Astrocyte (in vitro differentiated cells and primary cell): ENCODE measurements at places on chromosomes 11 and 22. TPM values are rescaled to one million over a fixed set of nuclear protein-coding genes. Genes with fewer than 3 reads are reported as not detected.

CDHR5 gene
- total RNA-seq = 0.12 TPM in 1 of 2 replicates, not detected in the other

- no peak for DNase-seq
- H3K36me3 ChIP-seq = no peaks in the 10 kb centered on the region
- H3K4me3 ChIP-seq = no peak overlapping the region
- H3K27ac ChIP-seq = peak overlapping the region; percentile 73
Measured at GRCh38 chr11:69316956-69317355, 23.0 kb downstream of the MYEOV start.

GRCh38 chr11:9251311-9251710, 13.8 kb downstream of the DENND5A start:
- H3K27ac ChIP-seq = no peak overlapping the region
- DNase-seq = no peak
- H3K4me3 ChIP-seq = no peak overlapping the region
- H3K27me3 ChIP-seq = no peaks in the 10 kb centered on the region

OR8B8 gene
- total RNA-seq = not detected in 2 replicates

FAM111B gene
- total RNA-seq = 0.72 and 0.95 TPM in 2 replicates

DNA sequence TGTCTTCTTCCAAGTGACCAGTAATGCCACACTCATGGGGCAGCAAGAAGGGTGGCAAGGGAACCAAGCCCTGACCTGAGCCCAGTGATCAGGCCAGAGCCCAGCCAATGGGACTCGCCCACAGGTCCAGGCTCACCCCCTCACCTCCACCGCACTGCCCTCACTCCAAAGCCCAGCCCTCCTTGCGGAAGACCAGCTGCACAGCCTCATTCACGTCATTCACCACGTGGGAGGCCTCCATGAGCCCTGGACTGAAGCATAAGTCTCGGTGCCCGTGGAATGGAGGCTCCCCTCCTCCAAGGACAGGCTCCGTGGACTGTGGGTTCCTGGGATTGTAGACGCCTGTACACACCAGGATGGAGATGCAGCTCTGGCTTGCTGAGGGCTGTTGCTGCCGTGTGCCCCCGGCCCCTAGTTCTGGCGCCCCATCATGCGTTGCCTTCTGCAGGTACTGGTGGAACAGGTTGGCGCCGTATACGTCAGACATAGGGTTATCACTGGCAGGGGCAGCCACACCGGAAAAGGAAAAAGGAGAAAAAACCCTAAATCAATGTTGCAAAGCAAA, 16.8 kb upstream of the TMEM121B start:
- H3K36me3 ChIP-seq = no peaks in the 10 kb centered on the region
- DNase-seq = no peak
- no peak overlapping the region for H3K27ac ChIP-seq
- H3K4me1 ChIP-seq = no peaks in the 10 kb centered on the region
- H3K4me3 ChIP-seq = no peak overlapping the region

GRCh38 chr11:86722006-86722405, 49.6 kb upstream of the ME3 start:
- H3K27me3 ChIP-seq = no peaks in the 10 kb centered on the region
- H3K4me3 ChIP-seq = no peak overlapping the region
- H3K36me3 ChIP-seq = no peaks in the 10 kb centered on the region
- DNase-seq = peak; percentile 68
- H3K27ac ChIP-seq = peak overlapping the region; percentile 20

DNA sequence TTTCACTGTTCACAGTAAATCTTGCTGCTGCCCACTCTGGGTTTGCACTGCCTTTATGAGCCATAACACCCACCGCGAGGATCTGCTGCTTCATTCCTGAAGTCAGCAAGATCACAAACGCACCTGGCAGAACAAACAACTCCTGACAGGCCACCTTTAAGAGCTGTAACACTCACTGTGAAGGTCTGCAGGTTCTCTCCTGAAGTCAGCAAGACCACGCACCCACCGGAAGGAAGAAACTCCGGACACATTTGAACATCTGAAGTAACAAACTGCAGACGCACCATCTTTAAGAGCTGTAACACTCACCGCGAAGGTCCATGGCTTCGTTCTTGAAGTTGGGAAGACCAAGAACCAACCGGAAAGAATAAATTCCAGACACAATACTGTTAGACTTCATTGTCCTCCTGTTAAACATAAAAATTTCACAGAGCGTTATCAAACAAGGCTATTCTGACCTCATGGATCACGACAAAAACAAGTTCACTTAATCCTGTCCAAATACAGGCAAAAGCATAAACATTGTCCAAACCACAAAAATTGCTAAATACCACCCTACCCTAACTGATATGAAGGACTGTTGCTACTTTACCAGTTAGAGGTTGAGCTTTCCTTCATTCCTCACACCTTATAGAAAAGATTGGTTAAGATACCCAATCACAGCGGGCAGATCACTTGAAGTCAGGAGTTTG, 3.0 kb upstream of the CCDC117 start:
- peaks cover 2% of the 10 kb centered on the region for H3K36me3 ChIP-seq
- no peak overlapping the region for H3K4me3 ChIP-seq
- H3K27ac ChIP-seq = no peak overlapping the region
- no peaks in the 10 kb centered on the region for H3K27me3 ChIP-seq
- DNase-seq = no peak

- DNase-seq = peak; percentile 0
- no peak overlapping the region for H3K27ac ChIP-seq
- no peaks in the 10 kb centered on the region for H3K27me3 ChIP-seq
- H3K4me1 ChIP-seq = no peaks in the 10 kb centered on the region
- H3K4me3 ChIP-seq = no peak overlapping the region
Measured at GRCh38 chr11:31106968-31107576, 262.5 kb downstream of the DCDC1 start.

- peaks cover 2% of the 10 kb centered on the region for H3K36me3 ChIP-seq
- H3K4me3 ChIP-seq = no peak overlapping the region
- peaks cover 5% of the 10 kb centered on the region for H3K4me1 ChIP-seq
- no peak overlapping the region for H3K27ac ChIP-seq
- no peak for DNase-seq
Measured at GRCh38 chr11:43646767-43647166, 33.8 kb upstream of the HSD17B12 start.

DNA sequence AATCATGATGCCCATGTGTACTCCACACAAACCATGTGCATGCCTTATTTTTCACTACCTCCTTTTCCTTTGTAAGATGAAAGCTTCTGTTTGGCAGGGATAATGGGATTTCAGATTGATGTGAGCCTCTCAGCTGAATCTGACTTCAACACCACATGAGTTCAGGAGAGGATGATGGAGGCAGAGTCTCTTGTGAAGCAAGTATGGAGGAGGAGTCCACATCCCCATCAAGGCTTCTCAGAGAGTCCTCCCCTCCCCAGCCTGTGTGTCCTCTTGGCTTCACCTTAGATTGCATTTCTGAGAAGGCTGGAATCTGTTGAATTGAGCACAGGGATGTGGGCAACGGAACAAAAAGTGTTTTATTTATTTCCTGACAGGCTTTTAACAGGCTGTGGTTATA, 370.4 kb downstream of the FAT3 start:
- peaks cover 2% of the 10 kb centered on the region for H3K4me1 ChIP-seq
- no peaks in the 10 kb centered on the region for H3K27me3 ChIP-seq
- DNase-seq = no peak

SCGB1D1 gene
- total RNA-seq = not detected in 2 replicates

DNA sequence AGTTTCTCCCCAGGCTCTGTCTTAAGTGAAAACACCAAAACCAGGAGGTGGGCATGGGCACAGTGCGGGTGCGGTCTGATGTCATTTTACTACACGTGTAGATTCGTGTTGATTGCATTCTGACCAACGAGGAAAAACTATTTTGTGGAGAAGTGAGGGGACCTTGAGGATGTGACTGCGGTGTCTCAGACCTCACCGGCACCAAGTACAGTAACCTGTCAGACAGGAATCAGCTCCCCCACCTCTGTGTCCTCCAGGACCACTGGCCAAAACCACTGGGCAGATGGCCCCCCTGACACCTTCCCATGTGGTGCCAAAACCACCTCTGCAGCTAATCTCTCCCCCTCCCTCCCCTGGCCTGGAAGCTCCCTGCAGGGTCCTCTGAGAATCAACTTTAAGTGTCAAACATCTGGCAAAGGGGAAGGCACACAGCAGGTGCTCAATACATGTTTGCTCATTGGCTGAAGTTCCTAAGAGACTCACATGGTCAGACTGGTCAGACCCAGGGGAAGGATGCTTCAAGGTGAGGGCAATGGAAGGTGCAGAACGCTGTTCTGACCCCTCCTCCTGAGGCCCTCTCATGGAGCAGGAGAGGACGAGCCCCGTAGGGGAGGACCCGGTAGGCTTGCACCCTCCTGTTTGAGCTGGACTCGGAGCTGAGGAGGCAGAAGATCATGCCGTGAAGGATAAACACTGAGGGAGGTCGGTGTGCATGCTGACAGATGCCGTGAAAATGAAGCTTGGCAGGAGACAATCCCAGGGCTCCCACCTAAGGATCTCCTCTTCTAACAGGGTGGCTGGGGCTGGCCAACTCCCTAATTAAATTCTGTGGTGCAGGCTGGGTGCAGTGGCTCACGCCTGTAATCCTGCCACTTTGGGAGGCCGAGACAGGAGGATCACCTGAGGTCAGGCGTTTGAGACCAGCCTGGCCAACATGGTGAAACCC, 129.9 kb downstream of the MPPED1 start:
- no peaks in the 10 kb centered on the region for H3K36me3 ChIP-seq
- H3K27ac ChIP-seq = no peak overlapping the region
- no peaks in the 10 kb centered on the region for H3K4me1 ChIP-seq
- no peak overlapping the region for H3K4me3 ChIP-seq
- no peaks in the 10 kb centered on the region for H3K27me3 ChIP-seq
- no peak for DNase-seq

DNA sequence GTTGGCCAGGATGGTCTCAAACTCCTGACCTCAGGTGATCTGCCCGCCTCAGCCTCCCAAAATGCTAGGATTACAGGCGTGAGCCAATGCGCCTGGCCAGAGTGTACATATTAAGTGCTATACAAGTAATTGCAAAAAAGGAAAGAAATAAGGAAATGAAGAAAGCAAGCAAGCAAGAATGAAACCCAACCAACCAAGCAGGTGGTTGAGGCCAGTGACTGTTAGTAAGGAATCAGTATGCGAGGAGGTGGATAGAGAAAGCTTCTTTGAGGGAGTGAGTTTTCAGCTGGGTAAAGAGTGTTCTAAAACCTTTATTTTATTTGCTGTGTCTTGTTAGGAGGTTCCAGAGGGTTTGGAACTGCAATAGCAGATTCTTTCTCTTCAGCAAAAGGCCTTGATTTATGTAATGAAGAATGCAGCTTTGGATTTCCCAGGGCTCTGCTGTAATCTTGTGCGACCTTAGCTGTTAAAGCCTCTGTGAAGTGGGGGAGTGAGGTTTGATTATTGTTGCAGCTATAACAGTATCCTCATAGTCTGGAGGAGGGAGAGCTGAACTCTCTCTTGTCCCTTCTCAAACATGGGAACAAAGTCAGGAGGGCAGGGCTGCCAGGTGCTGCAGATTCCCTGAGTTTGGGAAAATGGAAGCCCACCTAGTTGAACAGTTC, 5.7 kb downstream of the AMPD3 start:
- H3K27me3 ChIP-seq = no peaks in the 10 kb centered on the region
- no peak overlapping the region for H3K27ac ChIP-seq
- peaks cover 10% of the 10 kb centered on the region for H3K4me1 ChIP-seq
- no peaks in the 10 kb centered on the region for H3K36me3 ChIP-seq

CSKMT gene
- 15.6 and 23.3 TPM in 2 replicates for total RNA-seq

- no peak overlapping the region for H3K27ac ChIP-seq
- no peak for DNase-seq
- H3K36me3 ChIP-seq = no peaks in the 10 kb centered on the region
- H3K27me3 ChIP-seq = no peaks in the 10 kb centered on the region
- H3K4me1 ChIP-seq = no peaks in the 10 kb centered on the region
Measured at GRCh38 chr11:125331357-125332035, 164.6 kb downstream of the FEZ1 start.

DNA sequence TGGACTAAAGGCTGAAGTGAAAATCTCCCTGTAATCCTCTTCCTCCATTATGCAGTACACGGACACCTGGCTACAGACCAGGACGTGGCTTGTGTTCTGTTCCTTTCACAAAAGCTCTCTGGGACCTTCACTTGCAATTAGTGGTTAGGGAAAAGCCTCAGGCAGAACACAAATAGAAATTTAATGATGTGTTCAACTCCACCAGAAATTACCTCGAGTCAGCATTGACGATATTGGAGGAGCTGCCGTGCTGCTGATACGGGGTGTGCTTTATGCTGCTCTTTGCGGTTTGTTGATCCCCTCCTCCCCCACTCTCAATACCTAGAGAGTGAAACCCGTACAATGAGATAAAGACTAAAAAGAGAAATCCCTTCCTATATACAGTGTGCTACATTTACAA, 48.9 kb downstream of the POLD3 start:
- H3K36me3 ChIP-seq = peaks cover 7% of the 10 kb centered on the region
- no peak overlapping the region for H3K4me3 ChIP-seq
- DNase-seq = no peak
- no peaks in the 10 kb centered on the region for H3K27me3 ChIP-seq
- H3K27ac ChIP-seq = no peak overlapping the region

DNA sequence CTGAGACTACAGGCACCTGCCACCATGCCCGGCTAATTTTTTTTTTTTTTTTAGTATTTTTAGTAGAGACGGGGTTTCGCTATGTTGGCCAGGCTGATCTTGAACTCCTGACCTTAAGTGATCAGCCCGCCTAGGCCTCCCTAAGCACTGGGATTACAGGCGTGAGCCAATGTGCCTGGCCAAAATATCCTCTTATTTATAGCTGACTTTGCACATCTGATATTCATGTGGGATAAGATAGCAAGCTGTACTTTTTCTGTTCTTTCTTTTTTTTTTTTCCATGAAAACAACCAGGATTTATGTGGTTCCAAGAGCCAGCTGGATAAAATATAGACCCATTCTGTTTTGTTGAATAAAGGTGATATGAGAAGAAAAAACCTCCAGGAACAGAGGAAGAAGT, 12.1 kb upstream of the XBP1 start:
- H3K4me1 ChIP-seq = no peaks in the 10 kb centered on the region
- H3K27ac ChIP-seq = no peak overlapping the region
- no peak overlapping the region for H3K4me3 ChIP-seq
- H3K27me3 ChIP-seq = no peaks in the 10 kb centered on the region
- no peak for DNase-seq

DNA sequence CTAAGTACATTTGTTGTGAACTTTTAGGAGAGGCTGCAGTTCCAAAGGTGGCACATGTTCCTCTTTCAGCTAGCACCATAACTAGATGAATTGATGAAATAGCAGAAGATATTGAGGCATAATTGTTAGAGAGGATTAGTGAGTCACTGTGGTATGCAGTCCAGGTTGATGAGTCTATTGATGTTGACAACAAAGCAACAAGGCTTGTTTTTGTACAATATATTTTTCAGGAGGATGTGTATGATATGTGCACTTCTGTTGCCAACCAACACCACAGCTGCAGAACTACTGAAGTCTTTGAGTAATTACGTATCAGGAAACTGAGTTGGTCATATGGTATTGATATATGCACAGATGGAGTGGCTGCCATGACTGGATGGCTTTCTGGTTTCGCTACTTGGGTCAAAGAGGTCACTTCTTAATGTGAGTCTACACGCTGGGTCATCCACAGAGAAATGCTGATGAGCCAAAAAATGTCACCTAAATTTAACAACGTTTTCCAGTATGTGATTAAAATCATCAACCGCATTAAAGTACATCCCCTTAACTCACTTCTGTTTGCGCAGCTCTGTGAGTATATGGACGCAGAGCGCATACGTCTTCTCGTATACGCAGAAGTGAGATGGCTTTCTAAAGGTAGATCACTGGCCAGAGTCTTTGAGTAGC, 261.3 kb upstream of the ANO5 start:
- no peaks in the 10 kb centered on the region for H3K36me3 ChIP-seq
- no peak overlapping the region for H3K27ac ChIP-seq
- DNase-seq = no peak

GRCh38 chr11:26820739-26821138, 98.9 kb upstream of the SLC5A12 start:
- no peaks in the 10 kb centered on the region for H3K4me1 ChIP-seq
- no peak overlapping the region for H3K27ac ChIP-seq
- DNase-seq = peak; percentile 91
- H3K4me3 ChIP-seq = no peak overlapping the region
- no peaks in the 10 kb centered on the region for H3K36me3 ChIP-seq

ANO5 gene
- 2.5 and 2.7 TPM in 2 replicates for total RNA-seq
